ENCODE measurements at places on chromosomes 1 and 21. TPM values are rescaled to one million over a fixed set of nuclear protein-coding genes. Genes with fewer than 3 reads are reported as not detected.

LCK gene
- not detected for total RNA-seq

GRCh38 chr1:112465122-112465521, 43.6 kb upstream of the WNT2B start:
- no peak for DNase-seq

DNA sequence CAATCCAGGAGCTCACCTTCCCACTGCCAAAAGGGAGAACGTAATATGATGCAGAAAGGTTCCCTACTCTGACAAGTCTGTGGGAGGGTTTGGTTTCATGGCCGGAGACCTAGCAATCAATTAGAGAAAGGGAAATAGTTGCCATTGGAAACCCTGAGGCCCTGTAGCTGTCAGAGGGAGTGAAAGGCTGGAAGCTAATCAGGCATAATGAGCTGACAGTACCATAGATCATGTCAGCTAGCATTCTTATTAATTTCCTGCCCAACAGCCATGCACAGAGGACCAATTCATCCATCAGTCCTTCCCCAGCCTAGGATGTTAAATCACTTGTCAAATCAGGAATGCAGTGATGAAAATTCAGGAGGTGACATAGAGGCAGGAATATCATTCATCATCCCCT, 527.3 kb downstream of the PLPP3 start:
- no peak for DNase-seq

ATP5PB gene
- 440 TPM for total RNA-seq

PHC2 gene
- 102 TPM for total RNA-seq

- no peak for DNase-seq
Measured at GRCh38 chr1:221823561-221823960, 81.7 kb upstream of the DUSP10 start.

PYHIN1 gene
- not detected for total RNA-seq

HIVEP3 gene
- total RNA-seq = not detected

GRCh38 chr1:248686815-248687214, 15.8 kb downstream of the OR14I1 start:
- DNase-seq = no peak

GRCh38 chr21:35204125-35204524, 155.0 kb upstream of the RUNX1 start:
- no peak for DNase-seq

AGMAT gene
- 0.84 TPM for total RNA-seq

DNA sequence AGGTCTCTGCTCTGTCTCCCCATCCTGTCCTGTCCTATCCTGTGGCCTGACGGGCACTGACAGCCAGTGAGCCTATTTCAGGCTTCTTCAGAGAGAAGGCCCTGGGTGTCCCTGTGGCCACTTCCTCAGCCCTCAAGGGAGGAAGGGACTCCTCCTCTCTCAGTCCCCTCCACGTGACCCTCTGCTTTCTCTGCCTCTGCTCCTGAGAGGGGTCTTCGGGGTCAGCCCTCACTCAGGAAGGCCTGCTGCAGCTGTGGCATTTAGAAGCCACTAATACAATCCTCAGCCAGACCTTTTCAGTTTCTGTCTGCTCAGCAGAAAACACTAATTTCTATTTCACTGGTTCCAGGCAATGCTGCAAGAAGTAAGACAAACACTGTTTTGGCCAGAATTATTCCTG, 43.6 kb upstream of the ETV3 start:
- DNase-seq = no peak

GRCh38 chr1:112981426-112981825, 25.4 kb upstream of the SLC16A1 start:
- DNase-seq = no peak

GRCh38 chr1:167541610-167542009, 12.0 kb downstream of the CREG1 start:
- DNase-seq = peak; percentile 68

COL6A2 gene
- 1,198 TPM for total RNA-seq

PLEKHG5 gene
- 1.2 TPM for total RNA-seq

DNA sequence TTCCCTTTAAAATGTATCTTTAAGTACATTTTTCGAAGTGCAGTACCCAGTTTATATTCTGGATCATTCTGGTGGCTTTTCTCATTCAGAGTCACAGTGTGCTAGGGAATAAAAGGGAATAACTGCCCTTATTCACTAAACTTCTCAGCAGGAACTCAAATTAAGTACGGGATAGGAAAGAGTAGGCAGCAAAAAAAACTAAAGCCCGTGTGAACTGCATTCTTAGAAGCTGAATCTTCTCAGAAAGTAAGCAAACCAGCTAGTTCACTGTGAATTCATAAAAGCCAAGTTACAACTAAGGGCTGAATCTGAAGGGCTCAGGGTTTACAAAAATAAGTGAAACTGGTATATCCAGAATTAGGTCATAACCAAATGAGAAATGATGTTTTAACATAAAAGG, 22.0 kb downstream of the PRPF38A start:
- no peak for DNase-seq

Measured in MG63 (cell line).